ENCODE measurements at places on chromosomes 7 and 10.
A peak's percentile ranks its signal among the peaks of the same experiment; 100 is the strongest.

GRCh38 chr7:157693521-157694375 lies 356.9 kb downstream of the DNAJB6 start:
- no peak for DNase-seq

DNA sequence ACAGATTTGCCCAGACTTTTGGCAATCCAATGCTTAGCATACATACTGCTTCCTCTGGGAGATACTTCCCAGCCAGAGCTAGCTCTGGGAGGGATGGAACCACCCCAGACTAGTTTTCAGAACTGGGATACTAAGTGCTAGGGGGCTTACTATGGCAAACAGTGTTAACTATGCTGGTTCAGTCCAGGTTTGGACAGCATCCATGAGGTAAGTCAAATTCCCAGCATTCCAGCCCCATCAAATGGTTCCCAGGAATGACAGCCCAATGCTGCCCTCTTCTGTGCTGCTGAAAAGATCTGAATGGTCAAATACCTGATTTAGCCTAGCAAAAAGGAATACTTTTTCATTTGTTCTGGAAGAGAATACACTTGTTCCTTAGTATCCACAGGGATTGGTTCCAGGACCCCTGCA lies 141.7 kb upstream of the CCDC6 start:
- peak; percentile 27 for DNase-seq

GRCh38 chr7:23474094-23474828 lies 4.0 kb upstream of the IGF2BP3 start:
- DNase-seq, result peak; percentile 97

GRCh38 chr7:90663176-90663575 lies 67.1 kb downstream of the CDK14 start:
- no peak for DNase-seq

- no peak for DNase-seq
Measured at GRCh38 chr10:28135258-28135657, 136.4 kb upstream of the ODAD2 start.

GRCh38 chr7:132840199-132840598 lies 241.7 kb downstream of the CHCHD3 start:
- no peak for DNase-seq

- no peak for DNase-seq
Measured at GRCh38 chr7:22676385-22676784, 50.6 kb upstream of the IL6 start.

GRCh38 chr10:69333205-69333604 lies 54.9 kb downstream of the HK1 start:
- DNase-seq, result no peak

GRCh38 chr7:23467806-23468525 lies 2.3 kb downstream of the IGF2BP3 start:
- DNase-seq, result peak; percentile 86

DNA sequence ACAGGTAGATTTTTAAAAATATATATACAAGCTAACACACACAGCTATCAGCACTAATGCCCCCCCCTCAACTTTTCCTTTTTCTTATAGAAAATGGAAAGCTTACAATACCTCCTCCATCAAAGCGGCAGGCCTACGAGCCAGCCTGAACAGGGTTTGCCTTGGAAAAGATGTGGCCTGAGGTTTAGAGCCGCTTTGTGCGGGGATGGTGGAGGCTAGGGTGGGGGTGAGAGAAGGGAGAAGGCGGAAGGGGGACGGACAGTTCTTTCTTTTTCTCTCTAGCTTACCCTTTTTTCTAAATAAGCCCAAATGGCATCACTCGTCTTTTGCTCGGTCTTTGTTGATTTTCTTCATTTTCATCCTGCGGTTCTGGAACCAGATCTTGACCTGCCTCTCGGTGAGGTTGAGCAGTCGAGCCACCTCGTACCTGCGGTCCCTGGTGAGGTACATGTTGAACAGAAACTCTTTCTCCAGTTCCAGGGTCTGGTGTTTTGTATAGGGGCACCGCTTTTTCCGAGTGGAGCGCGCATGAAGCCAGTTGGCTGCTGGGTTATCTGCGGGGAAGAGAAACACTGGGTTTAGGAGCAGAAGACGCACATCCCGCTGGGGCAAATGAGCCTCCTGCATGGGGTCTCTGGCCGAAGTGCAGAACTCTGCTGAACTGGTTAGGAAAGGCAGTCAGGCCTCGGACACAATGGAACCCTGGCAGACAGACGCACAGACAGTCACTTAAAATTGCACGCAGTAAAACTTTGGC lies 1.9 kb downstream of the HOXA9 start:
- DNase-seq, result no peak
